A549 treated with Hydrocortisone at 1 μM for 4 hours (cell line): ENCODE measurements at places on chromosomes 11 and 22. TPM values are rescaled to one million over a fixed set of nuclear protein-coding genes. Genes with fewer than 3 reads are reported as not detected.

H19 gene
- total RNA-seq: 10.4 to 22.9 TPM (median 16.0 TPM) in 5 replicates

CYP2D6 gene
- total RNA-seq: 0.44 to 0.72 TPM (median 0.54 TPM) in 5 replicates

DDI1 gene
- total RNA-seq: not detected in 5 replicates

DRD4 gene
- 0.10 to 0.31 TPM (median 0.22 TPM) in 5 replicates for total RNA-seq

ZC3H12C gene
- total RNA-seq: 6.9 to 10.9 TPM (median 9.6 TPM) in 5 replicates

GALNT18 gene
- total RNA-seq: 27.0 to 34.1 TPM (median 32.5 TPM) in 5 replicates

BTBD18 gene
- total RNA-seq: not detected in 5 replicates

SPDYC gene
- not detected in 5 replicates for total RNA-seq

SHISAL1 gene
- total RNA-seq: 2.8 to 4.2 TPM (median 3.0 TPM) in 5 replicates

SPI1 gene
- total RNA-seq: 0.08 to 0.20 TPM (median 0.14 TPM) in 3 of 5 replicates, not detected in the others

POU2AF2 gene
- total RNA-seq: not detected in 5 replicates

POU2AF3 gene
- total RNA-seq: 1.0 to 1.5 TPM (median 1.4 TPM) in 5 replicates

PYGM gene
- total RNA-seq: 0.20 to 0.55 TPM (median 0.36 TPM) in 5 replicates

BMAL1 gene
- 5.3 to 7.3 TPM (median 6.7 TPM) in 5 replicates for total RNA-seq

PNPLA5 gene
- total RNA-seq: 0.03 to 0.06 TPM in 2 of 5 replicates, not detected in the others

DDT gene
- total RNA-seq: 99.3 to 172 TPM (median 158 TPM) in 5 replicates

GRAP2 gene
- not detected in 5 replicates for total RNA-seq

KRTAP5-10 gene
- not detected in 5 replicates for total RNA-seq

POTEH gene
- not detected in 5 replicates for total RNA-seq

KRTAP5-11 gene
- total RNA-seq: not detected in 5 replicates

DEPDC7 gene
- total RNA-seq: 6.5 to 9.0 TPM (median 7.3 TPM) in 5 replicates

WNT11 gene
- 1.1 to 2.1 TPM (median 1.8 TPM) in 5 replicates for total RNA-seq

TEX54 gene
- total RNA-seq: not detected in 5 replicates

LDHAL6A gene
- total RNA-seq: not detected in 5 replicates

DEAF1 gene
- total RNA-seq: 29.4 to 37.4 TPM (median 34.6 TPM) in 5 replicates

PTPN5 gene
- total RNA-seq: 0.02 TPM in 1 of 5 replicates, not detected in the others

MS4A5 gene
- total RNA-seq: not detected in 5 replicates

CEND1 gene
- 1.4 to 2.8 TPM (median 2.4 TPM) in 5 replicates for total RNA-seq

BEST1 gene
- 1.2 to 5.9 TPM (median 3.7 TPM) in 5 replicates for total RNA-seq

OR10S1 gene
- not detected in 5 replicates for total RNA-seq

MAPK12 gene
- total RNA-seq: 21.1 to 25.9 TPM (median 24.1 TPM) in 5 replicates

GLYAT gene
- total RNA-seq: not detected in 5 replicates

GVQW3 gene
- total RNA-seq: 0.32 to 1.3 TPM (median 0.90 TPM) in 5 replicates

C22orf42 gene
- not detected in 5 replicates for total RNA-seq

PDGFB gene
- 3.2 to 4.5 TPM (median 3.4 TPM) in 5 replicates for total RNA-seq

MISFA gene
- total RNA-seq: 2.0 to 2.9 TPM (median 2.3 TPM) in 5 replicates

APOBEC3B gene
- total RNA-seq: 25.2 to 30.3 TPM (median 28.0 TPM) in 5 replicates

CECR2 gene
- total RNA-seq: 0.07 to 0.17 TPM (median 0.09 TPM) in 5 replicates

ANGPTL5 gene
- total RNA-seq: 0.06 to 0.14 TPM (median 0.11 TPM) in 4 of 5 replicates, not detected in the other

HBD gene
- not detected in 5 replicates for total RNA-seq

OR5B21 gene
- not detected in 5 replicates for total RNA-seq

SLCO2B1 gene
- 3.0 to 5.2 TPM (median 3.6 TPM) in 5 replicates for total RNA-seq

SMIM35 gene
- total RNA-seq: not detected in 5 replicates

SLC25A1 gene
- 49.7 to 61.8 TPM (median 58.7 TPM) in 5 replicates for total RNA-seq

APOA1 gene
- 0.09 to 0.67 TPM (median 0.36 TPM) in 5 replicates for total RNA-seq

MPPED2 gene
- not detected in 5 replicates for total RNA-seq

AQP11 gene
- total RNA-seq: 1.2 to 1.9 TPM (median 1.3 TPM) in 5 replicates

FOSL1 gene
- 97.6 to 169 TPM (median 123 TPM) in 5 replicates for total RNA-seq

CPT1B gene
- total RNA-seq: 10.8 to 14.4 TPM (median 12.8 TPM) in 5 replicates

TSPAN32 gene
- total RNA-seq: not detected in 5 replicates

TEX12 gene
- total RNA-seq: not detected in 5 replicates

CRYAB gene
- 12.5 to 26.6 TPM (median 14.3 TPM) in 5 replicates for total RNA-seq

CFAP68 gene
- 23.6 to 34.6 TPM (median 32.5 TPM) in 5 replicates for total RNA-seq

FGF4 gene
- not detected in 5 replicates for total RNA-seq

SLN gene
- total RNA-seq: 1.1 to 2.4 TPM (median 1.6 TPM) in 5 replicates

EXT2 gene
- 54.3 to 61.9 TPM (median 58.4 TPM) in 5 replicates for total RNA-seq

OTOG gene
- total RNA-seq: not detected in 5 replicates

KCNJ4 gene
- total RNA-seq: 0.38 to 0.74 TPM (median 0.47 TPM) in 5 replicates

TYR gene
- total RNA-seq: not detected in 5 replicates
